ENCODE measurements at places on chromosomes 4 and X.

- no peak for DNase-seq
Measured at GRCh38 chrX:13077168-13077567, 32.7 kb upstream of the FAM9C start.

GRCh38 chr4:141900856-141901255 is 264.5 kb downstream of the IL15 start:
- no peak for DNase-seq

DNA sequence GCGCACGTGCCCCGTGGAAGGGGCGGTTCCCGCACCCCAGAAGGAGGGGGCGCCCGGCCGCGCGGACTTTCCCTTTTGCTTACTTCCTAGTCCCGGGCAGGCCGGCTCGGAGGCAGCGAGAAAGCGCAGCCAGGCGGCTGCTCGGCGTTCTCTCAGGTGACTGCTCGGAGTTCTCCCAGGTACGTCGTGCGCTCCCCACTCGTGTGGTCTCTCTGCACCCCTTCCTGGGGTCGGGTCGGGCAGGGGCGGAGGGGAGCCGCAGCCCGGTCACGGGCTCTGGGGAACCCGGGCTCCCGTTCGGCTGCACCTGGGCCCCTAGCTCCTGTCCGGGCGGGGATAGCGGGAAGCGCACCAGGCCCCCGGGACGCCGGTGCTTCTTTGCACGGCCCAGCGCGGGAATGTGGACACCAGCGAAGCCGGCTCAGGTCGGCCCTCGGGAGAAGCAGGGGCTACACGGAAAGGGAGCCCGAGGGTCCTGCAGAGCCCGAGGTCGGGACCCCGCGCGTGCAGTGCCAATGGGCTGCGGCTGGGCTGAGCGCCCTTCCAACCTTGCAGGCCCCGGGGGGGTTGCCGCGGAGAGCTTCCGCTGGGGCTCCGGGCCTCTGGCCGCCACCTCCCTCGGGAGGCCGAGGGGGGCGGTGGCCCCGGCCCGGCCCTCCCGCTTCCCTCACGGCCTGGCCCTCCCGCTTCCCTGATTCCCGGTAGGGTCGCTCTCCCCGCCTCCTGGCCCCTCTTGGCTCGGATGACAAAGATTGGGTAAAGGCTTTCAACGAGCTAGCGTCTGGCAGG is at the start of gene TLR2:
TSS of gene TLR2 (plus strand) at position 99 of the 789 bp plus-strand sequence. CDS start 18,628 bp downstream, outside the sequence.
- peak; percentile 19 for DNase-seq

DNA sequence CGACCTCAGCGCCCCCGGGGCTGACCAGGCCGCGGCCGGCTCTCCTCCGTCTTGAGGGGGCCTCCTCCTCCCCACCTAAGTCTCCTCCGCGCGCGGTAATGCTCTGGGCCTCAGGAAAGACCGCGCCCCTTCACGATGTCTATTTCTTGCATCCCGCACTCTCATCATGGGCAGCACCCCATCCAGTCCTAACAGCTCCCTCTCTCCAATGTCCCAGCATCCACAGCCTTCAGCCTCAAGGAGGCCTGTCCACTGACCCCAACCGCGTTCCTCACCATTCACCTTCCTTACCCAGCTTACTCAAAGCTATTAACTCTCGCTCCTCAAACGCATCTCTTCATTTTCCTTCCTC is 77.5 kb downstream of the MAGED4 start:
- no peak for DNase-seq

GRCh38 chr4:79294064-79294463 is 31.8 kb downstream of the NAA11 start:
- no peak for DNase-seq

DNA sequence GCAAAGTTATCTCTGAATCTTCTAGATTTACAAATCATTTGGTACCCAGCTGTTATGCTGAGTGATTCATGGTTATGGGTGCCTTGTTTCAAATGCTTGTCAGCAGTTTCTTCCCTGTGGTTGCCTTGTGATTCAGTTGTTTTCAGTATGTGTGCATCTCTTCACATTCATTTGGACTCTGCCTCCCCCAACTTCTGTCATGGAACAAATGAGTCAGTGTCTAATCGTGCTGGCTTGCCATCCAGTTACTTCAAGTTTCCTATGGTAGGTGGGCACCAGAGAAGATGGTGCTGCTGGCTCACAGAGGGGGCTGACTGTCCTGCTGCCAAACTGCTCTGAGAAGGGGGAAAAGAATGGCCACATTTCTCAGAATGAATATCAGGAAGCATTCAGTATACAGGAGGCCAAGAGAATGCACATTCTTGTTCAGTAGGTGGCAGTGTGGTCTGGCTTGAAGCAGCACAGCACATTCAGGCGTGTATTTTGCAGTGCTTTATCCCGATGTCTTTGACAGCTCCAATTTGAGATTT is 260.9 kb downstream of the GLUD2 start:
- no peak for DNase-seq

DNA sequence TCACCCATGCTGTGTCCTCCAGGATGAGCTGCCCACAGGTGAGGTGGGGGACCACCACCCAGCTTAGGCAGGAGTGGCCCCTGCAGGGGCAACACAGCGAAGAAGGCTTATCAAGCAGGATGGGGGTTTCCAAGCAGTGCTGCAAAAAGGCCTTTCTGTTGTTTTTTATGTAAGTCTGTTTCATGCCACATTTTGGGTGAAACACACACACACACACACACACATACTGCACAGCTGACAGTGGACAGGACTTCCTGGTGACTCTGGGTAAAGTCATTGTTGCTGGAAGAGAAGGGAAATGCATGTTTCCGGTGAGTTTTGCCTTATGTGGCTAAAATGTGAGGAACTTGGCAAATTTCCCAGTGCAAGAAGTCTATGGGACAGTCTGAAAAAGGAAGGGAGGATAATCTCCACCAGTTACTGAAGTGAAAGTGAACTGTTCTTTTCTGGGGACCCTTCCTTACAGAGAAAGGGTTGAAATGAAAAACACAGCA is 119.2 kb downstream of the IRF2 start:
- DNase-seq, result peak; percentile 66

- DNase-seq, result no peak
Measured at GRCh38 chr4:125801373-125801772, 486.6 kb downstream of the FAT4 start.

DNA sequence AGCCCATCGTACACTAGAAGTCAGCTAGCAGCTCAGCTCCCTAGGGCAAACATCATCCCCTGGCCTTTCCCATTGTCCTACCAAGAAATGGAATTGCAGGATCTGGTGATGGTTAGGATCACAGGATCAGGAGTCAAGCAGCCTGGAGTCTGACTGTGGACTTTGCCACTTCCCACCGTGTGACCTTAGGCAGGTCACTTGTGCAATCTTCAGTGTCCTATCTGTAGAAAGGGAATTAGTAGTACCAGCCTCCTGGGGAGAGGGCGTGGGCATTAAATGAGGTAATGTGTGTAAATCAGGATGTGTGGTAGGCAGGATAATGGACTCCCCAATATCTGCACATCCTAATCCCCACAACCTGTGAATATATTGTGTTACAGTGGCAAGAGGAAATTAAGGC is 38.6 kb upstream of the APLN start:
- DNase-seq, result no peak

DNA sequence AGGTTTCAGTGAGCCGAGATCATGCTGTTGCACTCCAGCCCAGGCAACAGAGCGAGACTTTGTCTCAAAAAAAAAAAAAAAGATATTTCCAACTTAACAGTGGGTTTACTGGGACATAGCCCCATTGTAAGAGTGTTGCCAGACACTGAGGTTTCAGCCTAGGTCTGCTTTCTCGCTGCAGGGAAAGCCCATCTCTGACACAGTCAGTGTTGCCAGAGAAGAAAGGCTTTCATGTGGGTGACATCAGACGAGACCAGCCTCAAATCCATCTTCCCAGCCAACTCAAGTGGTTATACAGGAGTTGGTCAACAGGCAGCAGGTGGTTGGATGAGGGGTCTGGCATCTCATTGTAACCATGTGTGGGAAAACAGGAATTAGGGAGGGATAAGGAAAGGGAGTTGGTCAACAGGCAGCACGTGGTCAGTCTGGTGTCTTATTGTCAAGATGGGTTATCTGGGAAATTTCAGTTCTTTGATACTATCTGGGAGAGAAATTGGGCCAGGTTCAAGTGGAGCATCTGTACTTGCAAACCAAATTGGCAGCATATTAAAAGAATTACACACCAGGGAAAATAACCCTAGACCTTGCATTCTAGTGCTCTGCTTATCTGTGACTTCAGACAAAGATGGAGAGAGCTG is 41.1 kb downstream of the NELFA start:
- no peak for DNase-seq

- no peak for DNase-seq
Measured at GRCh38 chr4:76747563-76747962, 150.4 kb downstream of the SOWAHB start.

DNA sequence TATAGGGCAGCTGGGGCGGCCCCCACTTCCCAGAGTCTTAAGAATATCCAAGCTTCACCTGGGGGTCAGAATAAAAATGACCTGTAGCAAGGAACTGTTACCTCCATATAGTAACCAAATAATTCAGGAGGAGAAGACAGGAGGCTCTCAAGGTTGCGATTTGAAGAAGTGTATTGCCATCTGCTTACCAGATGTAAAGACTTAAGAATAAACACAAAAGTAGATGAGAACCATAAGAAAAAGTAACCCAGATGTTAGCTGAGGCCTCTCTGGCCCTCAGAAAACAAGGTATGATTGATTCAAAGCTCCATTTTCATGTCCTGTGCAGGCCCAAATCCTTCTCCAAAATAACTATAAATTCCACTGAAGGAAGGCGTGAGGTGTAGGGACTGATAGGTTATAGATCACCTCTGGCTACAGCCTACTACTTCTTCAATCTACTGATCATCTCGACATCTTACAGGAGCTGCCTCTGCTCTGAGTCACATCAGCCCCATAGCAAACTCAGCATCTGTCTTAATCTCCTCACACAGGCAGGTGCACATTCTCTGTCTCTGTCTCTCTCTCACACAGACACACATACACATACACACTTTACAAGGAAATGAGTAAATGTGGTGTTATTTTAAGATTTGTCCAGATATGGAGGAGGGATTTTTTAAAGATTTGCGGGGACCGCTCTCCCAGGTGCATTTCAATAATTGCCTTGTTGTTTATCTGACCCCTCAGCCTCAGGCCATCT is 193.9 kb upstream of the EDNRA start:
- no peak for DNase-seq

DNA sequence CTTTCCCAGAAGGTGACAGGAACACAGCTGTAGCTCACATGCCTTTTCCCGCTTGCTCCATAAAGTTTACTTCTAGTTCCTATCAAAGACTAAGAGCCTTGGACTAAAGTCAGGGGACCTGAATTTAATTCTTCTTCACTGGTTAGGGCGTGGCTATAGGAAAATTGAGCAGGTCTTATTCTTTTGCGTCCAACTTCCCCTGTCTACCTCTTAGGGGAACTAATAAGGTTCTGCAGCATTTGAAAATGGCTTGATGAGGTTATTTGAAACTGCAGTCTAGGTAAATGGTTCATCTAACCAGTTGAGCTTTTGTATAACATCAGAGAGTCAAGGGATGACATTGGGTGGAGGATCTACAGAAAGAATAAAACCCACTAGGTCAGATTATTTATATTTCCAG is 2.6 kb downstream of the ARHGAP10 start:
- no peak for DNase-seq

DNA sequence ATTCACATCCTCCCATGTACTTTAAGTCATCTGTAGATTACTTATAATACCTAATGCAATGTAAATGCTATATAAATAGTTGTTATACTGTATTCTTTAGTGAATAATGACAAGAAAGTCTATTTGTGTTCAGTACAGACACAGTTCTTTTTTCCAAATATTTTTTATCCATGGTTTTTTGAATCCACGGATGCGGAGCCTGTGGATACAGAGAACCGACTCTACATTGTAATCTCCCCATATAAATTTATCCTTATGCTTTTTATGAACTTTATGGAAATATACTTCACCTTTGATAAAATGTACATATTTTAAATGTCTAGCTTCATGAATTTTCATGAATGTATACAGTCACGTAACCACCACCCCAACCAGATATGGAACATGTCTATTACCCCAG is 88.2 kb downstream of the DOCK11 start:
- DNase-seq, result no peak

DNA sequence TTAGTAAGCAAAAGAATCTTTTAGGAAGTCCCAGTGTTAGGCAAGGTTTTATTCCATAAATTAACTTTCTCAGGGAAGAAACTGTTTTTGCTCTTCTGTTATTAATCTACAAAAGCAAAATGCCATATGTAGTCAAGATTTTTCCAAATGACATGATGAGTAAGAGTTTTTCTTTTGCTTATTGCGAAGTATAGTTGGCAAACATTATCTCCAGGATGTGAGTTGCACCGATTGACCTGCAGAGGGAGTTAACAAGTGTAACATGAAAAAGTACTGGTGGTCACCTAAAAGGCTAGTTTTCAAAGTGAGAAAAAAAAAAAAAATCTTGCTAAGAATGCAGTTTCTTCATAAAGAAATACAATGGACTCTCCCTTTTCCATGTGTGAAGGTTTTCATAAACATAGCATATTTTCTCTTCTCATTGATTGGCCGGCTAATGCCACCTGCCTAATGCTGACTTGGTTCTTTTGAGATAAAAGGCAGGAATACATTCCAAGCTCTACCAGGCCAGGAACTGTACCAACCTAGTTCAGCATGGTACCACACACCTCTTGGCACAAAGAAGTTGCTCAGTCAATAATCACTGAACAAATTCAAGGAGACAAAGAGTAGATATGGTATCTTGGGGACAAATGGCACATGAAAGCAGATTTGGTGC is 100.2 kb downstream of the LNX1 start:
- DNase-seq, result peak; percentile 52

DNA sequence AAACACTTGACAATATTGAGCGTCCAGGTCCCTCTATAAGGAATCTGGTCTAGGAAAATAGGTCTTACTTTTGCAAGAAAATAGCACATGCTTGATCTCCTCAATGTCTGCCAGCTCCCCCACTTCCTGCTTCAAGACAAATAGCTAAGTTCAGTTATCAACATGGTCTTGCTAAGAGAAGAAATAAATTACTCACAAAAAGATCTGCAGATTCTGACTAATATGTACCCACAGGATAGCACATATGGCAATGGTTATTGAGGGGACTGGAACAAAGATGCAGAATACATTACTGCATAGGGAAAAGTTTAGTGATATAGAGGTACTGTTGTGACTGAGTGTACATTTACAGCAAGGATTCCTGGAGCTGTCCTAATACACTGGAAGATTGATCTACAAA is 457.5 kb upstream of the GRID2 start:
- no peak for DNase-seq

DNA sequence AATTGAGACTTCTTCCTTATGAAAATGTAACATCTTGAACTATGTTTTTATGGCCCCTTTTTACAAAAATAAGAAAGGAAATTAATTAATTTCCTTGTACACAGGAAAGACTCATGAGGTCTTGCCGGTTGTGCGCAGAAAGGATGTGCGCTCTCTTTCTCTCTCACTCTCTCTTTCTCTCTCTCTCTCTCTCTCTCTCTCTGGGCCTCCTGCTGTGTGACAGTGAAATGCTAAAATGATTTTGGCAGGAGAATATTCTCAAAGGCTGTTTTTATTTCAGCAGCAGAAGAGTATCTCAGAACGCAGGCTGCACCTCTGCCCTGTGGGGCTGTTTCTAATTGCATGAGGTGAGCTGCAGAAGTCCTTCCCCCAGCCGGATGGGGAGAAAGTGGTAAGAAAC is 349.0 kb downstream of the MID1IP1 start:
- DNase-seq, result no peak
